Activated naive CD4-positive, alpha-beta T cell (primary cell): ENCODE measurements at places on chromosomes 2 and 18.

- no peak for DNase-seq
These were observed 520.1 kb downstream of the PIK3C3 start for GRCh38 chr18:42475157-42475556.

DNA sequence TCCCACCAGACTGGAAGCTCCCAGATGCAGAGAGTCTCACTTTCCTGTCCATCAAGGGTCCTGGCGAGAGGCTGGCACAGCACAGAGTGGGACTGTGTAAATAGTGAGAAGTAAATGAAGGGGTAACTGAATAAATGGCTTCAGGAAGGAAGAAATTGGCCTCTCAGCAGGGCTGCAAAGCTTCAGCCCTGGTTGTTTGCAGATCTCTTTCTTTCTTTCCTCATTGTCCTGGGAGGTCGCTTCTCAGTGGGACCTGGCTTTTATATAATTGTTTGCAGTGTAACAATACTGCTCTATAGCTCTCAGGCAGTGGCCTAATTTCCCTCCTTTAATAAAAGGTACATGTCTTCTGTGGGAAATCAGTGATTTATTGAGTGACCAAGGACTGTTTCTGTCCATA lies 74.9 kb upstream of the GPR45 start:
- DNase-seq, result no peak

GRCh38 chr2:128511731-128512378 lies 193.2 kb upstream of the HS6ST1 start:
- no peak for DNase-seq

- no peak for DNase-seq
These were observed 1.8 kb downstream of the RBFA start for GRCh38 chr18:80035997-80036396.

DNA sequence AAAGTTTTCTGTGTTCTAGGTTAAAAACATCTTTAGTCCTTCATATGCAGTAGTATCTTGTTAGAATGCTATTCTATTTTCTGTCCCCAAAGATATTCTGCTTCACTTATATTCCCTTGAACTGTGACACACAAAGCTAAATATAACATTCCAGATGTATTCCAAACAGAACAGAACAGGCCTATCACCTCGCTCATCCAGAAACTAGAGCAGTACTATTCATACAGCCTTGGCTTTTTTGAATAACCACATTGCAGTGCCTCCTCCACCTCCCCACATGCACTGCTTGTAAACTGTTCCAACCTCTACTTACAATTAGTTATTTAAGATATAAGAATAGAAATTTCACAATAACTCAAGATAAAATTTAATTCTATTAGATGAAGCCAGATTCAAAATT lies 196.8 kb downstream of the EXOC6B start:
- DNase-seq, result no peak

DNA sequence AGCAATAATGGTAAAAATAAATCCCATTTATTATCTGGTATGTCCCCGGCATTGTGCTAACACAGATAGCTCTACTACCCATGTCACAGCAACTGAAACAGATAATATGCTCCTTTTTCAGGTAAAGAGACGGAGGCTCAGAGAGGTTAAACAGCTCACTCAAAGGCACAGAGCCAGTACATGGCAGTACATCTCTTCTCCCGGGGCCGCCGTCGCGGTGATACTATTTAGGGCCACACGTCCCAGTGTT lies 693 bp upstream of the PDK1 start:
- DNase-seq, result no peak

- no peak for DNase-seq
These were observed 137.0 kb downstream of the EN1 start for GRCh38 chr2:118710481-118710880.
